ENCODE measurements at places on chromosomes 4 and X. TPM values are rescaled to one million over a fixed set of nuclear protein-coding genes. Genes with fewer than 3 reads are reported as not detected.

The TMSB15C gene
- total RNA-seq: 0.63 TPM

The USP46 gene
- total RNA-seq: 13.0 TPM

The CDKL2 gene
- total RNA-seq: 19.1 TPM

The SYTL5 gene
- total RNA-seq: 1.7 TPM

The SATL1 gene
- total RNA-seq: not detected

The GATA1 gene
- not detected for total RNA-seq

The UXT gene
- total RNA-seq: 104 TPM

The FREM3 gene
- total RNA-seq: not detected

The SHROOM2 gene
- 2.8 TPM for total RNA-seq
